ENCODE measurements at places on chromosomes 2 and 18. TPM values are rescaled to one million over a fixed set of nuclear protein-coding genes. Genes with fewer than 3 reads are reported as not detected.

Gene PMAIP1
- 0.16 TPM for polyA plus RNA-seq

Gene ATP6V1B1
- polyA plus RNA-seq: 0.27 TPM

Gene DIPK1C
- polyA plus RNA-seq: not detected

Gene UGT1A8
- polyA plus RNA-seq: not detected

Gene RAB27B
- 0.37 TPM for polyA plus RNA-seq

Gene ADGRF3
- polyA plus RNA-seq: 0.13 TPM

Data from adrenal gland (tissue), 19 donors.